Activated CD8-positive, alpha-beta memory T cell treated with anti-CD3 and anti-CD28 coated beads, Interleukin-2, amount 50 U/mL, for 48 hours (primary cell): ENCODE measurements at places on chromosomes 16 and 17.

GRCh38 chr17:2695961-2696760 is 15.4 kb downstream of the CLUH start:
- peak; percentile 49 for DNase-seq

- DNase-seq, result no peak
Observed at GRCh38 chr16:27475561-27475960, 73.6 kb downstream of the IL21R start.

- DNase-seq, result no peak
Observed at GRCh38 chr16:57051696-57052228, 40.6 kb upstream of the CPNE2 start.

GRCh38 chr17:41377546-41377945 is 4.6 kb downstream of the KRT34 start:
- DNase-seq, result no peak

DNA sequence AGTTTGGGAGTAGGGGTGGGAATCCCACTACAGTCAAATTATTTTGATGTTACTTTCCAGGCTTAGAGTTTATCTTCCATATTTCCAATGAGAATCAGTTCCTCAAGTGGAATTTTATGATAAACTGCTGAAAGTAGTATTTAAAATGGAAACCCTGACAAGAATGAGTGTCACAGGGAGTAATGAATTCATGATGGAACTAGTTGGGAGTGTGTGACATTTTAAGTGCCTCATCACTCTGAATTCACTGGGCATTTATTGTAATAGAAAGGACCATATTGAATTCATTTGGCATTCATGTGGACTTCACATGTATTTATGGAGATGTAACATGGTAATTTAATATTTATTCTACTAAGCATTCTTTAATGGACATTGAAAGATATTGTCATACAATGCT is 320.9 kb downstream of the CDH13 start:
- DNase-seq, result no peak

GRCh38 chr16:2529961-2530628 is 1.1 kb downstream of the CEMP1 start:
- DNase-seq, result no peak

DNA sequence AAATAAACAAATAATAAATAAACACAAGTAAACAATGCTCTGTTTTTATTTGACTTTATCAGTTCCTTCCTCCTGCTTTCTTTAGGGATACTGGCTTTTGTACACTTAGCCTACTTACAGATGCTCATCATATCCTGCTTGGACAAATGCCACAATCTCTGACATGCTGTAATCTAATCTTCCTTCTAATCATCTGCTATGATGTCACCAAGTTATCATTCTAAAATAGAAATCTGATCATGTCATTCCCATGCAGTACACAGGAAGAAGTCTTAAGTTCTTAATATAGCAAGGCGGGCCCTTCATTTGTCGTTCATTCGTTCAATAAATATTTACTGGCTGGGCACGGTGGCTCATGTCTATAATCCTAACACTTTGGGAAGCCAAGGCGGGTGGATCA is 9.1 kb upstream of the UBB start:
- DNase-seq, result no peak

- no peak for DNase-seq
Observed at GRCh38 chr17:80908211-80908610, 83.4 kb upstream of the CHMP6 start.

DNA sequence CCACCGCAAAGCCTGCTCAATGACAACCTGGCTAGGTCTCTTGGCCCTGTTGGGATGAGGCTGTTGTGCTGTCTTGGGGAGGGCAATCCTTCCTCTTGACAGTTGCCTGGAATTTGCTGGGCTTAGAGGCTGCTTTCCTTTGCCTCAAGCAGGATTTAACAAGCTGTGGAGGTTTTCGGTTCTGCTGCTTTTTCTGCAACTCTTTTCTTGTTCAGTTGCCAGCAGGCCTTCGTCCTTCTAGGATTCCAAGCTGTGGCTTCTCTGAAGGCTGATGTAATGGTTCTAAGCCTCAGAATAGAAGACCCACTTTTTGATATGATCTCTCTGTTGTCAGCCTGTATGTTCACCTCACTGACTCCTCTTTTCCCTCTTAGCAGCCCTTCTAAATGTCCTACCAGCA is 149.5 kb upstream of the HS3ST4 start:
- DNase-seq, result no peak

GRCh38 chr16:87033541-87034300 is 283.5 kb downstream of the C16orf95 start:
- DNase-seq, result no peak

DNA sequence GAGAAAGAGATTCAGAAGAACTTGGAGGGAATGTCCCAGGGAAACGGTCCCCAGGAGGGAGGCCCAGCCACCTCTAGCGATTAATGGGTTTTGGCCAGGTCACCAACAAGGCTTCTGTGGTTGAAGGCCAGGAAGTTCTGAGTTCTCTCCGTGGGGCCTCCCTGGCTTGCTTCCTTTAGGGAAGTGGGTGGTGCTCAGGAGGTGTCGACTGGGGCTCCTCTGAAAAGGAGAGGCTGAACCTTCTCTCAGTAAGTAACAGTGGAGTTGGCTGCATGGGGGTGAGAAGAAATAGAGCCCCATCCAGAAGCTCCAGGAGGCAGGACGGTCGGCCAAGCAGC is 77.1 kb upstream of the GSE1 start:
- no peak for DNase-seq

DNA sequence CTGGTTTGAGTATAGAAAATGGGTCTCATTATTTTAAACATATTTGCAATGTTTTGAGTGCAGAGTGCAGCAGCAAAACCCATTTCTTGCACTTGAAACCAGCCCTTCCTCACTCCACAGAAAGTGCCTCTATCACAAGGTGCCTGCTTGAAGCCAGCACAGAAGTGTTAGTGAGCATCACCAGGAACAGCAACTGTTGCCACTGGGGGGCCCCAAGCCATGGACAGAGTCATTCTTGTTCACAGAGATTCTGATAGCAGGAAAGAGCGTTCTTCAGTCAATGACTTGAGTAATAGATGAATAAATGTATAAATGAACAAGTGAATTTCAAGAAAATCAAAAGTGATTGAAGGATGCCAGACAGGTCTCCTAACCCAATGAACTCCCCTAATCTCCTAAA is 45.6 kb downstream of the CHD9NB start:
- no peak for DNase-seq

- DNase-seq, result no peak
Observed at GRCh38 chr17:80848449-80849102, 143.1 kb upstream of the CHMP6 start.

- no peak for DNase-seq
Observed at GRCh38 chr16:1729026-1729425, 23.0 kb downstream of the MAPK8IP3 start.

DNA sequence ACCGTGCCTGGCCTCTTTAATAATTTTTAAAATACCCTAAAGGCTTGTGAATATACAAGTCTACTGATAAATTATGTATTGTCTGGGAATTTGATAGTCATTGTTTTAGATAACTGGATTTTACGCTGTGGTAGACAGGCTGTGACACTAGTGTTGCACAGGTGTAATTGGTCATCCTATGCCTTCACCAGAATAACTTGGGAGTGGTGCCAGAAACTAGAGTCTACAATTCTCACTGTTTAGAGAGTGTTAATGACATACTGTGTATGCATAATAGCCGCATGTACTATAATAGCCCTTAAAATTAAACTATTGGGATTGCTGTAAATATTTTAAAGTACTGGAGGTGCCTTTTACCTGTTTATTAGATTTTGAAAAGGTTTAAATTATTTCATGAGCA is 11.4 kb downstream of the CNEP1R1 start:
- no peak for DNase-seq

DNA sequence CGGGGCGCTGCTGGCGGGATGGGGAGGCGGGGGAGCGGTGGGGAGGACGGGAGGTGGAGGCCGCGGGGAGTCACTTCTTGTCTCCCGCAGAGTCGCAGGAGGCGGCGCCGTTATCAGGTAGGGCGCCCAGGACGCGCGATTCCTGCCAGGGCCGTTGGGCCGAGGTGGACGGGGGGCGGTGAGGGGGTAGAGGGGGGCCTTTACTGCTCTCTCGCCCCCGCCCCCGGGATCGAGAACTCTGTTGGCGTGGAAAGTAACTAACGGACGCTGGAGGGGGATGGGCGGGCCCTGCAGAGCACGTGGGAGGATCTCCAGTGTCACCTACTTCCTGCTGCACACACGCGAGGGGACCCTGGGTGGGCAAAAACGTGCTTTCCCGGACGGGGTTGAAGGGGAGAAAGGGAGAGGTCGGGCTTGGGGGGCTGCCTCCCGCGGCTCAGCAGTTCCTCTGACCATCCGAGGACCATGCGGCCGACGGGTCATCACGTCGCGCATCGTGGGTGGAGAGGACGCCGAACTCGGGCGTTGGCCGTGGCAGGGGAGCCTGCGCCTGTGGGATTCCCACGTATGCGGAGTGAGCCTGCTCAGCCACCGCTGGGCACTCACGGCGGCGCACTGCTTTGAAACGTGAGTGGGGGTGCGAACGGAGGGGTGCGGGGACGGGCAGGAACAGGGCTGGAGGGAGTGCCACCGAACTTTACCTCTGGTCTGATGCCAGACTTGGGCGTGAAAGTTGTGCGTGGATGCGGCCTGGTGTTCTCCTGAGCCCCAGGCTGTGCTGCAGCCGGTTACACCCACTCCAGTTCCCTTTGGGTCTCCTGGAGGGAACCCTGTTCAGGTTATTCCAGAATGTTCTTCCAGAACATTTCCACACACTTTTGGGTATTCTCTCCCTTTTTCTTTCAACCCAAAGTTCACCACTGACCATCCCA is 569 bp downstream of the PRSS21 start:
- no peak for DNase-seq

DNA sequence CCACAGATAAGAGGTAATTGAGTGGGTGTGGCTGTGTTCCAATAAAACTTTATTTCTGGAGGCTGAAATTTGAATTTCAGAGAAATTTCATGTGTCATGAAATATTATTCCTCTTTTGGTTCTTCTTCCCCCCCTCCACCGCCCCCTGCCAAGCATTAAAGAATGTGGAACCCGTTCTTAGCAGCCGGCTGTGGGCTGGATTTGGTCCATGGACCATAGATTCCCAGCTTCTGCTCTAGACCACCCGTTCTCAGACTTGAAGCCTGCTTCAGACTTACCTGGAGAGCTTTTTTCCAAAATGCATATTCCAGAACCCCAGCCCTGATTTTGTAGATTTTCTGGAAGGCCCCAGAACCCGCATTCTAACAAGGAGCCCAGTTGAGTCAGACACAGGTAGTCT is 15.1 kb upstream of the LASP1NB start:
- DNase-seq, result peak; percentile 34

GRCh38 chr17:4534928-4535666 is 20.1 kb downstream of the MYBBP1A start:
- DNase-seq, result no peak

DNA sequence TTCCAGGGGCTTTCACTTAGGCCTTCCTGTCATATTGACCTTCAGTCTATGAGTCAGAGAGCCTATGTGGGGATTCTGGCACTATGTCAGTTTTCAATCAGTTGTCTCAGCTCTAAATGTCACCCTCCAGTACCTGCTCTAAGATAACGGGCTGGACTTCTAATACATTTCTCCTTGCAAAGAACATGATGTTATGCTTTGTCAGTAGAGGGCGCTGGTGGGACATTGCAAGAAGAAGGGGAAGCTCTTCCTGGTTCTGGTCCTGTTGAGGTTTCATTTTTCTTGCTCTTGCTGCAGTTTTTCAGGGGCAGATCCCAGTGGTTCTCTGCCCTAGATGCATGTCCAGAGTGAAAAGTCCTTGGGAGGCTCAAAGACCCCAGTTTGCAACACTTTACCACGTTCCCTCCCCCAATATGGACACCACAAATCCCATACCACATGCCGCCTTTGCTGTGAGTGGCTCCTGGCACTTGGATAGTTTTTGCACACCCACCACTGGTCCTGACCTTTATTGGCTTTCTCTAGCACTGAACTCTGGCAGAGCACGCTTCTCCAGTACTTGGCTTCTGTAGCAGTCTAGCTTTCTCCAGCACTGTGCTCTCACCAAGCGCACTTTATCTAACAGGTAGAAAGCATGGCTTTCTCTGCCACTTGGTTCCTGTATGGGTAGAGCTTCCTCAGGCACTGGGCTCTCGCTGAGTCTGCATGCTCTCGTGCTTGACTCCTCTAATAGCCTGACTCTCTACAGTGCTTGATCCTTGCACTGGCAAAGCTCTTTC is 49.0 kb downstream of the BCL7C start:
- DNase-seq, result peak; percentile 79

- DNase-seq, result no peak
Observed at GRCh38 chr16:89150981-89151380, 20.6 kb upstream of the CDH15 start.

- DNase-seq, result peak; percentile 36
Observed at GRCh38 chr16:56715126-56715525, 14.8 kb upstream of the NUP93 start.

DNA sequence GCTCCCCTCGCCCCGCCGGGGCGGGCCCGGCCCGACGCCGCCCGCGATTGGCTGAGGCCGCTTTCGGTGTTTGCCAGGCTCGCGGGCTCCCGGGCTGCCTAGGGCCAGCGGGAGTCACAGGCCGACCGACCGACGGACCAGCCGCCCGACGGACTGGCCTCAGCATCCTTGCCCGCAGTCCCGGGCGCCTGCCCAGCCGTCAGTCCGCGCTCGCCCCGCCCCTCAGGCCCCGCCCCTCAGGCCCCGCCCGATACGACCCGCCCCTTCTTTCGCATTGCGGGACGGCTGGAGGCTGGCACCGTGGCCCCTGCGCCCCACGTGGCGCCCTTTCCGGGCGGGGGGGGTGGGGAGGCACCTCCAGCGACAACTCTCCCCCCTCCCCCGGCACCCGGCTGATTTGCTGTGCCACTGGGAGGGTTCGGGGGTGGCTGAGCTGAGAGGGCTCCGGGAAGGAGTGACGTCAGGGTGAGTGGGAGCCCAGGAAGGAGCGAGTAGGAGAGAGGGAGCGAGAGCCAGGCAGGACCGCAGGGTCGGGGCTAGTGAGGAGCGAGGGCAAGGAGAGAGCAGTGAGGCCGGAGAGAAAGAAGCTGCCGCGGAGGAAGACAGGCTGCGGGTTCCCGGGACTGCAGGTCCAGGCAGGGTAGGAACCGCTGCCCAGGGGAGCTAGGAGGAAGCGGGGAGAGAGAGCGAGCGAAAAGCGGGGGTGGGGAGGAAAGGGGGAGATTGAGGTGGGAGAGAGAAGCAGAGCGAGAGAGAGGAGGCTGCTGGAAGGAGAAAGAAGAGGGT is at the start of gene ASPHD1:
TSS of gene ASPHD1 (plus strand) at position 387 of the 786 bp plus-strand sequence. CDS start 484 bp downstream, outside the sequence.
- DNase-seq, result no peak

GRCh38 chr16:59067205-59067604 is 333.1 kb upstream of the GOT2 start:
- DNase-seq, result no peak

DNA sequence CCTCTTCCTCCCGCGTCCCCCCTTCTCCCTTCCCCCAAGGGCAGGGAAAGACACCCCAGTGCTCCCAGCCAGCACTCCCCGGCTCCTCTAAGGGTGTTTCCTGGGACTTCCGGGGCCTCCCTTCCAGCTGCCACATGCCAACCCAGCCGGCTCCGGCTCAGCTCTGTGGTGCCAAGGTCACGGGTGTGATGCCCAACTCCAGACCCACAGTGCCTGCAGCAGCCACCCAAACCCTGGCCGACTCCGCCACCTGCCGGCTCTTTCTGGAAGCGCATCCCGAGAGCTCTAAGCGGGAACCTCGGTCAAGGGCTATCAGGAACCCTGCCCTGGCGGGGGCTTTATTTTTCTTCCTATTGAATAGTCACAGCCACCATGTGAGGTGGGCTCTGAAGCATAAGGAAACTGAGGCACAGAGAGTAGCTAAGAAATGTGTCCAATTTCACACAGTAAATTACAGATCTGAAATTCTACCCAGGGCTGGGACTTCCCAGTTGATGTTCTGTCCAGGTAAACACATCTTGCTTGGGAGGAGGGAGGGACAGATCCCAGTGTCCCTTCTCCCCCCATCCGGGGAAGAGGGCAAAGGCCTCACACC is 3.3 kb upstream of the PPP1R1B start:
- peak; percentile 98 for DNase-seq
